ENCODE measurements at places on chromosomes 4 and X.

DNA sequence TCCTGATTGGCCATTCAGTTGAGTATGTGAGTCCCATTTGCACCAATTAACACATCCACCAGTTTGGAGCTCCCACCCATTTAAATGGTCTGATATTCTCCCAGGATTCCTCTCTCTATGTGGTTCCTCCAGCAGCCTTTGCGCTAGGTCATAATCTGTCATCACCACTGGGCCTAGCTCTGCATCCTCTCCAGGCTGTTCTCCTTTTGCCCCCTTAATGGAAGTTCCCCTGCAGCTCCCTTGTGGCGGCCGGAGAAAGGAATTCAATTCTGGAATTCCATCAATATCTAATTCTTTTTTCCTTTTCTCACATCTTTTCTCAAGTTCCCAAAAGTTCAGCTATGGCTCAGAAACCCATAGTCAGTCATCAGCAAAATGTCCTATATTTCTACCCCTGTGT lies 2184.4 kb upstream of the AGA start:
- no peak for DNase-seq

- no peak for DNase-seq
These were observed 340.2 kb upstream of the DKK2 start for GRCh38 chr4:107376293-107376692.

DNA sequence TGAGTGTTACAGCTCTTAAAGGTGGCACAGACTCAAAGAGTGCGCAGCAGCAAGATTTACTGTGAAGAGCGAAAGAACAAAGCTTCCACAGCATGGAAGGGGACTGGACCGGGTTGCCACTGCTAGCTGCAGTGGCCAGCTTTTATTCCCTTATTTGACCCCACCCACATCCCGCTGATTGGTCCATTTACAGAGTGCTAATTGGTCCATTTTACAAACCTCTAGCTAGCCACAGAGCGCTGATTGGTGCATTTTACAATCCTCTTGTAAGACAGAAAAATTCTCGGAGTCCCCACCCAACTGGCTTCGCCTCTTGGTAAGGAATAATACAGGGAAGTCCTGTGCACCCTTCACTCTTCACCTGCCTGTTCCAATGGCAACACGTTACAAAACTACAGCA lies 1.9 kb upstream of the SHROOM2 start:
- DNase-seq: no peak

GRCh38 chrX:31440546-31440945 lies 368.7 kb upstream of the FTHL17 start:
- DNase-seq: no peak

- DNase-seq: no peak
These were observed 36.0 kb upstream of the GYPA start for GRCh38 chr4:144176476-144176875.

DNA sequence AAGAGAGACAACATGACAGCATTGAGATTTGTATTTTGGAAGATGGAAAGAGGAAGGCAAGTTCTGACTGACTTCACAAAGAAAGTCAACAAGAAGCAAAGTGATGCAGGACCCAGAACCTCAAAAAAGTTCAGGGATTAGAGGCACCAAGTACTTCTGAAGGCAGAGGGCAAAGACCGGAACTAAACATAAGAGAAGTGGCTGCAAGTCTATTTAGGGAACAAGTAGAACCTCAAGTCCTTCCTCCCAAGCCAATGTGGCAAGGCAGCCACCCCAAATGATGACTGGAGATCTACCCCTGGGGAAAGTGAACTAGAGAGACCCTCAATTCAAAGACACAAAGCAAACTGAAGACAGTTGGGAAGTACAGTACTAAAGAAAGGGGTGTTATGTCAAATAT lies 46.6 kb downstream of the SLC39A8 start:
- DNase-seq: no peak

- DNase-seq: no peak
These were observed 814 bp downstream of the SPON2 start for GRCh38 chr4:1171311-1172227.

GRCh38 chr4:109708990-109709389 lies 5.7 kb upstream of the CASP6 start:
- no peak for DNase-seq

DNA sequence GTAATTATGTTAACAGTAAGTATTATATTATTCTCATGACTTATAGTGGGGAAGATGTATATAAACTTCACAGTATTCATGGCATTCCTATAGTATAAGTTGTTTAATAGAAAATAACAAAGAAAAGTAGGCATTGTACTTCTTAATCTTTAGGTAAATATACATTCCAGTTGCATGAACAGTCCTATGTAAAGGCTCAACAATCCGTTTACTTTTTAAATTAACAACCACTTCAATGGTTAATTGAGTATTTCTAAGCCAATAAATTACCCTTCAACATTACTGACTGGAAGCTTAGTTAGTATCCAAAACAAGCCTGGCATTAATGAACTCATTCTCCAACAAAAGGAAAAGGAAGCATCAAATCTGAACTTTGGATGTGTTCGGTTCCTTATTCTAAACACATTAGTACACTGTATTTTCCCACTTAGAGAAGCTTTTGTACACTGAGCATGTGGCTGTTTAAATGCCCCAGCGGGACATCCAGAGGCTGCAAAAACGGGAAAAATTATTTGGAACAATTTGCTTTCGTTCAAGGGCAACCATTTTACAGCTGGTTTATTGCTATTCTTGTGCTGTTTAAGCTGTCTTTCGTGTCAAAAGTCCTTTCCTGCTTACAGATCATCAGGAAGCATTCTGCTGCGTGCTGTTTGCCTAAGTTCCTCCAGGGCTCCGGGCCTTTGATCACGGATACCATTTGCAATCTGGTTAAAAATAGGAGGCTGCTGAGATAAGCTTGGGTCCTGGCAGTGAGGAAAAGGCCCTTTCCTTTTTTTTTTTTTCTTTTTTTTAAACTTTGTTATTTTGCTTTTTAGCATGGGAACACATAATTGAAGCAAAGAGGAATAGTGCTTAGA lies 460.3 kb downstream of the SPRY1 start:
- DNase-seq: no peak

GRCh38 chrX:10022580-10023245 lies 55.6 kb downstream of the CLDN34 start:
- DNase-seq: no peak

- no peak for DNase-seq
These were observed 182.4 kb upstream of the LCORL start for GRCh38 chr4:18203966-18204365.

GRCh38 chr4:68891678-68892077 lies 59.9 kb downstream of the UGT2A3 start:
- no peak for DNase-seq

- DNase-seq: no peak
These were observed 29.0 kb downstream of the TMPRSS11B start for GRCh38 chr4:68216501-68216900.

Measured in activated CD8-positive, alpha-beta memory T cell treated with anti-CD3 and anti-CD28 coated beads for 1 hour (primary cell).